Endothelial cell (in vitro differentiated cells): ENCODE measurements at places on chromosomes 2 and 18. TPM values are rescaled to one million over a fixed set of nuclear protein-coding genes. Genes with fewer than 3 reads are reported as not detected.

TGFA gene
- total RNA-seq: 4.7 TPM

PLEKHH2 gene
- 1.6 TPM for total RNA-seq

DGUOK gene
- total RNA-seq: 68.3 TPM

RGPD3 gene
- 0.15 TPM for total RNA-seq

OSBPL6 gene
- 3.0 TPM for total RNA-seq

MAL gene
- not detected for total RNA-seq

WNT10A gene
- not detected for total RNA-seq

CFAP210 gene
- total RNA-seq: 0.41 TPM

SNTG2 gene
- total RNA-seq: 23.2 TPM

SLC38A11 gene
- total RNA-seq: not detected

SEPTIN10 gene
- 69.8 TPM for total RNA-seq

RFX8 gene
- total RNA-seq: 5.0 TPM

CFC1 gene
- 1.2 TPM for total RNA-seq

- no peak for DNase-seq
These were observed 171.8 kb downstream of the PTGR3 start for GRCh38 chr18:75036917-75037688.

DNA sequence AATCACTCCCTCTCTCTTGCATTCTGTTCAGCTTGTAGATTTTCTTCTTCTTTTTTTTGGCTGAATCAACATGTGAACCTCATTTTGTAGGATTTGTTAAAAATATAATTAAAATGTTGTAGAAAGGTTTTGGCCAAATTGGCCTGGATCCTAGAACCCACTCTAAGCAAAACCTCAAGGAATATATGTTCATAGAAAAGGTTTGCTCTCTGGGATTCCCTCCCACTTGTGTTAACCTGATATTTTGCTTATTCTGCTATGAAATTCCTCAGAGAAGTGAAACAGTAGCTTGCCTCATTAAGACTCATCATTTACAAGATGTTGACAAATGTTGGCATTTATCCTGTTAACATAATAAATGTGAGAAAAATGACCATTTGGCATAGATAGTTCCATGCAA lies 456.7 kb downstream of the TMEM182 start:
- DNase-seq: no peak

DNA sequence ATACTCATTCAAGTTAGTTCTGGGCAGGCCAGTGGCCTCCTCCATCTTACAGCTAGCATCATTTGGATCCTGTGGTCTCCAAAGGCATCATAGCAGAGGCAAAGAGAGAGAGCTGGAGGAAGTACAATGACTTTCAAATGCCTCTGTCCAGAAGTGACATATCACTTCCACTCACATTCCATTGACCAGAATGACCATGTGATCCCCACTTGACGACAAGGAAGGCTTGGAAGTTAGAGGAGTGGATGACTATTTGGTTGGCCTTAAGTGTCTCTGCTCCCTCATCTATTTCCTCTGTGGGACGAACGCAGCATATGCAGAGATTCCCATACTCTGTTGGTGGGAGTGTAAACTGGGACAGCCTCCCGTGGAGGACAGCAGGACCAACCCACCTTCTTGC lies 27.8 kb upstream of the MLPH start:
- no peak for DNase-seq

DNA sequence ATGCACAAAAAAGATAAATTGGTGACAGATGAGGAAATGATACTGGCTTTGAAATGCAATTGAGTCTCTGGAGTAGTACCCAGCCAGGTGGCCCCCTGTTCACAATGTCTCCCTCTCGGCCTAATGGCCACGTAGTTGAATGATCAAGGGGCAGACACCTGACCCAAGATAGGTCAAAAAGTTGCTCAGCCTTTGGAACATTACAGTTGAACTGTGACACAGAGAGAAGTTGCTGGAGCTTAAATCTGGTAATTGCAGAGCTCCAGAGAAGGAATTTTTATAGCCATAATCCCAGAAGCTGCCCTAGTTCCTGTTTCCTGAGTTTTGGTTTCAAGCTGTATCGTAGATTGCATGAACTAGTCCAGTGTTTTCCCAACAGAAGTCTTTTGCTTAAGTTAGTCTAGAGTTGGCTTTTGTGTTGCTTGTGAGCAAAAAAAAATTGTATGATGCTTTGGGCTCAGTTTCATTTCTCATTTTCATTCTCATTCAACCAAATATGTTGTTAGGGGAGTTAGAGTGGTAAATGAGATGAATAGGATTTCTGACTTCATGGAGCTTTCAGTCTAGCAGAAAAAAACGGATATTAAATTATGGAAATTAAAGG lies 117.9 kb downstream of the CSRNP3 start:
- no peak for DNase-seq

- DNase-seq: no peak
These were observed 2.6 kb downstream of the TET3 start for GRCh38 chr2:73987109-73987947.

- DNase-seq: no peak
These were observed 260.7 kb upstream of the KLHL29 start for GRCh38 chr2:23124214-23124750.

GRCh38 chr2:213251618-213252017 lies 32.6 kb upstream of the SPAG16 start:
- no peak for DNase-seq

DNA sequence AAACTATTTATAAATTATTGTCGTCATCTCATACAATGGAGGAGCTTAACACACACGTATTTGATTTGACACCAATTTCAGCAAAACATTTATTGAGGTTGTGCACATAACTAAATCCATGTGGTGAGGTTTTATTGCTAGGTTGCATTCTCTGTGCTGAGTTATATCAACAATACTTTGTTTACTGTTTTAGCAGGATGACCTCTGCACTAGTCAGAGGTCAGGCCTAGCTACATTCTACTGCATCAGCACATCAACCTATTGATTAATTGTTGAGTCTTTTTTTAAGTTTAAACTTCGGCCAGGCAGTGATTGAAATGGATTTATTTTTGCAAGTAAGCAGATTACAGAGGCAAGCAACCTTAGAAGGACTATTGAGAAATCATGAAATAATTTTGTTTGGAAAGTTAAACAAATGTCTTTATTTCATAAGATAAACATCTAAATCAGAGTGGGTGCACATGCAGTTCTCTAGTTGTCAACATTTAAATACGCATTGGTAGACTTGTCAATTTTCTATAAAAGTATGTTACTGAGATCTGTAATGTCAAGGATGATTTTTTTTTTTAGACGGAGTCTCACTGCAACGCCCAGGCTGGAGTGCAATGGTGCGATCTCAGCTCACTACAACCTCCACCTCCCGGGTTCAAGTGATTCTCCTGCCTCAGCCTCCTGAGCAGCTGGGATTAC lies 75.2 kb upstream of the CD28 start:
- no peak for DNase-seq

DNA sequence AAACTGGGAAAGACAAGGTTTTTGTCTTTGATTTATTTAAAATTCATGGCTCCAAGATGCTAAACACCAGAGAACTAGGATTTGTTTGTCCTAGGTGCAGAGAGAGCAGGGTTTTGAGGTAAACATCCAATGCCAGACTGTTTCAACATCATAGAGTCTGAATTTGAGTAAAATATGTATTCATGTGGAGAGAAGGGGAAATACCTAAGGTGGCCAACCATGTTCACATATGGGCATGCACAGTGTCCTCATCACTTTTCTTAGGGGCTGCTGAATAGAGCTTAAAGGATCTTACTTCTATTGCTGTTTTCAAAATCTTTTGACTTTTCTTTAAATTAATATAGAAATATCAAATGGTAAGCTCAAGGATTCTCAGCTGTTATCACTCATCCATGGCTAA lies 287.0 kb upstream of the CCDC68 start:
- no peak for DNase-seq

- DNase-seq: peak; percentile 89
These were observed 53.0 kb upstream of the ALPP start for GRCh38 chr2:232325324-232326273.

GRCh38 chr2:221970389-221970788 lies 328.4 kb downstream of the PAX3 start:
- no peak for DNase-seq

GRCh38 chr2:144642131-144642530 lies 122.2 kb upstream of the ZEB2 start:
- DNase-seq: no peak

- DNase-seq: no peak
These were observed 34.2 kb downstream of the SAP130 start for GRCh38 chr2:127993659-127994058.

GRCh38 chr2:128543646-128544045 lies 225.0 kb upstream of the HS6ST1 start:
- no peak for DNase-seq

- no peak for DNase-seq
These were observed 41.9 kb downstream of the LHCGR start for GRCh38 chr2:48713647-48714046.

DNA sequence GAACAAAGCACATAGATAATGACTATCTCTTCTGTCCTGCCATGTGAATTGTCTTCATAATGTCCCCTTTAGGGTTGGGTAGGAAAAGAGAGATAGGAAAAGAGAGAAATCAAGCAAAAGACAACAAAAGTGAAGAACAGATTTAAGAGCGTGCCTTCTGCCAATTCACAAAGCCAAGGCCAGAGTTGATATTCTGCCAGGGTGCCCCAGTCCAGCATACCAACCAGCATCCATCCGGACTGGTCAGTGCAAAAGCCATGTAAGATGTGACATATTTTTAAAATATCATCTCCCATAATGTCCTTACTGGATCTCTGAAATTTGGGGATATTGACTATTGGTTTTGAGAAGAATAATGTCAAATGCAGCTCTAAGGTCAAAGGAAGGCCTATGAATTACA lies 35.7 kb upstream of the KLF7 start:
- DNase-seq: no peak
